ENCODE measurements at places on chromosomes 7 and 10.

DNA sequence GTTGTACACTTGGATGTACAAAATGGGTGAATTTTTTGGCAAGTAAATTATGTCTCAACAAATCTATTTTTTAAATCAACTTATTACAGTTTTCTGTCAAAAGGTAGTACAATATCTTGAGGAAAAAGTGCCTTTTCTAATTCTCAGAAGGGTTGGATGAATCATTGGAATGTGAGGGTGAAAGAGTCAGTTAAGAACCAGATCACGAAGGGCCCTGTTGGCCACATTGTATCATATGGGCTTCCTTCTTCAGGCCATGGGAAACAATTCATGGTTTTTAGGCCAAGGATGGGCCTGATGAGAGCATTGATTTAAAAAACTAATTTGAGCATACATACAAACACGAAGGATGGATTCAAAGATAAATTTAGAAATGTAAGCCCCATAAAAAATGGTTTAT lies 503.7 kb downstream of the TNS3 start:
- no peak for DNase-seq

DNA sequence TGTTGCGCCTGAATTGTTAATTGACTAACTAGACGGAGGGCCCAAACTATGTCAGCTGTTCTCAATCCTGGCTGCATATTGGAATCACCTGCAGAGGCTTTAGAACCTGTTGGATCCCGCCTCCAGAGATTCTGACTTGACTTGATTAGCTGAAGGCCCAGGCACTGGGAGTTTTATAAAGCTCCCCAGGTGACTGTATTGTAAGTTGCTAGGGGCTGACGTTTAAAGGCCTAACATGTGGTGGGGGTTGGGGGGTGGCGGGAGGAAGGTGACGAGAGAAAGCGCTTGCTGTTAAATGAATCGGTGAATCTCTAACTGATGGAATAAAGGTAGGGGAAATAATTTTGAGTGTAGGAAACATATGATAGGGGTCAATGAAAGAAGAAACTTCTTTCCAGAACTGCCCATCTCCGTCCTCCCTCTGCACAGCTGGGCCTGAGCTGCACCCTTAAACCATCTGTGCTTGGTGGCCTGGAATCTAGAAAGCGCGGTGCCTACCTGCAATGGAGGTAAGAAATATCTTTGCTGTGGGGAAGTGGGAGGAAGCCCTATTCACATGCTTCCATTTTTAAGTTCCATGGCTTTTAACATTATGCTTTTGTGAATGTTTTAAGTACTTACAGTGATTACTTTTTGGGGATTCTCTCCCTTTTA lies 225.0 kb upstream of the FAM3C start:
- no peak for DNase-seq

DNA sequence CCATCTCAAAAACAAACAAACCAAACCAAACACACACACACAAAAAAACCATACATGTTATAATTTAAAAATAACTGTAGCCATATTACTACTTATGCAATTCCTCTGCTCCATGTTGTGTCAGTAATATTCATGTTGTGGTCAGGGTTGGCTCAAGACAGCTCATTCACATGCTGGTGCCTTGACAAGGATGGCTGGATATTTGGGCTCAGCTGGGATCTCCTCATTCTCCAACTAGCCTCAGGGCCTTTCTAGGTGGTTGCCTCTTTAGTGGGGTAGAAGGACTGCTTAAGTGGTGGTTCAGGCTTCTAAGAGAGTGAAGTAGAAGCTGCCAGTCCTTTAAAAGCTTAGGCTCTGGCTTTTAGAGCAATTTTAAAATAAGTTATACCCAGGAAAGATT lies 189.3 kb downstream of the ADRA2A start:
- no peak for DNase-seq

- DNase-seq, result no peak
Observed at GRCh38 chr10:127118034-127118433, 78.4 kb downstream of the INSYN2A start.

All from naive thymus-derived CD8-positive, alpha-beta T cell (primary cell).